ENCODE measurements at places on chromosomes 16 and 17.

- DNase-seq = no peak
Measured at GRCh38 chr17:64742326-64742725, 80.2 kb upstream of the SMURF2 start.

DNA sequence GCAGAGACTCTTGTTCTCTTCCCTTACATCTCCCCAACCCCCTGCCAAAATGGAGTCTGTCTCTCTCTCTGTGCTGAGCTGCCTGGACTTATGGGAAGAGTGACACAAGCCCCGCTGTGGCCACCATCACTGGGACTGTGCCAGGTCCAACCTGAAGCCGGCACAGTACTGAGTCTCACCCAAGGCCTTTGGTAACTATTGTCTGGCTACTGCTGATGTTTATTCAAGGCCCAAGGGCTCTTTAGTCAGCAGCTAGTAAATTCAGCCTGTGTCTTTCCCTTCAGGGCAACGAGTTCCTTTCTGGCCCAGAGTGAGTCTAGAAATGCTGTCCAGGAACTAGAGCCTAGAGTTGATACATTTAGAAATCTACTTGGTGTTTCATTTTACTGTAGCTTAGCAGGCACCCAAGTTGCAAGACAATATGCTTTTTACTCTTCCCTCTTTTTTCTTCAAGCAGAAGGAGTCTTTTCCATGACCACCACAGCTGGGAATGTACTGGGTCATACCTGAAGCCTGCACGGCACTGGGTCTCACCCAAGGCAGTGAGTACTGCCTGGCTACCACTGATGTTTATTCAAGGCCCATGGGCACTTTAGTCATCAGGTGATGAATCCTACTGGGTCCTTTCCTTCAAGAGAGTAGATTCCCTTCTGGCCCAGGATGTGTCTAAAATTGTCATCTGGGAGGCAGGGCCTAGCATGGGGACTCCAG, 17.7 kb downstream of the EFCAB5 start:
- DNase-seq = no peak

DNA sequence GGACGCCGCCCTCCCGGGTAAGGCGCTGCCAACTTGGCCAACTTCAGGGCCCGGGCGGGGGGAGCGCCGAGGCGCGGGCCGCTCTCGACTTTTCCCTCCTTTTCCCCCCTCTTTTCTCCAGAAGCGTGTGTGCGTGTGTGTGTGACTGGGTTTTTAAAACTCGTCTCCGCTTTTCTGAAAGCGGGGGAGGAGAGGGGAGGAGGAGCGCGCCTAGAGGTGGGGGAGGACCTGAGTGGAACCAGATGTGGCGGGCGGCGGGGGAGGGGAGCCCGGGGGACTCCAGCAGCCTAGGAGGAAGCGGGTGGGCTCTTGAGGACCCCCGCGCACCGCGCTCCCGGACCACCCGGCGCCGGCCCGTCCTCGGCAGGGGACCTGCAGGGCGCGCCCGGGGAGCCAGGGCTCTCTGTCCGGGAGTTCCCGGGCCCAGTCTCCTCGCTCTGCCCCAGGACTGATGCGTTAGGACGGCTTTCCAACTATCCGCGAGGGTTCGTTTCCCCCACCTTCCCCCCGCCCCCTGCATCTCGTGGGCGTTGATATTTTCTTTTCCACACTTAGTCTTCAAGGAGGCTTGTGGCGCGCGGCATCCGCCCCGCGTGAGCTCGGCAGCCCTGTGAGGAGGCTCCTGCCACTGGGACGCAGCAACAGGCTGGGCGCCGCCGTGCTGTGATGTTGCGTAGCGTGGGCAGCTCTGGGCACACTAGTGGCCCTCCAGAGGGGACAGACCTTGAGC, 599 bp downstream of the MRC2 start:
- DNase-seq = no peak

GRCh38 chr17:80414803-80415625, at the start of gene ENDOV:
Gene ENDOV, plus strand, starts transcription at chr17:80415167. Its CDS starts 28 bp downstream, at chr17:80415195.
- peak; percentile 91 for DNase-seq

GRCh38 chr16:22674832-22675191, 139.2 kb upstream of the HS3ST2 start:
- DNase-seq = no peak

DNA sequence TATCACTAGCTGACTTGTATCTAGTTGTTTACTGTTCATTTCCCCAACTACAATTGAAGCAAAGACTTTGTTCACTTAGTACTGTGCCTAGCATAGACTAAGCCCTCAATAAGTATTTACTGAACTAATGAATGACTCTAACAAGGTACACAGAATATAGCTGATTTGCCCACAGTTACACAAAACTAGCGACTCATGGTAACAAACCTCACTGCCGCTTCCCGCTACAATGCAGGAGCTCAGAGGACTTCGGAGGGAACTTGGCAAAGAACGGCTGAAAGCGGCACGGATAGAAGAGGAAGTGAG, 524 bp downstream of the EFTUD2 start:
- DNase-seq = no peak

- no peak for DNase-seq
Measured at GRCh38 chr16:60459463-60459862, 1576.8 kb downstream of the CDH8 start.

- DNase-seq = no peak
Measured at GRCh38 chr16:3548445-3548844, 28.8 kb downstream of the NLRC3 start.

DNA sequence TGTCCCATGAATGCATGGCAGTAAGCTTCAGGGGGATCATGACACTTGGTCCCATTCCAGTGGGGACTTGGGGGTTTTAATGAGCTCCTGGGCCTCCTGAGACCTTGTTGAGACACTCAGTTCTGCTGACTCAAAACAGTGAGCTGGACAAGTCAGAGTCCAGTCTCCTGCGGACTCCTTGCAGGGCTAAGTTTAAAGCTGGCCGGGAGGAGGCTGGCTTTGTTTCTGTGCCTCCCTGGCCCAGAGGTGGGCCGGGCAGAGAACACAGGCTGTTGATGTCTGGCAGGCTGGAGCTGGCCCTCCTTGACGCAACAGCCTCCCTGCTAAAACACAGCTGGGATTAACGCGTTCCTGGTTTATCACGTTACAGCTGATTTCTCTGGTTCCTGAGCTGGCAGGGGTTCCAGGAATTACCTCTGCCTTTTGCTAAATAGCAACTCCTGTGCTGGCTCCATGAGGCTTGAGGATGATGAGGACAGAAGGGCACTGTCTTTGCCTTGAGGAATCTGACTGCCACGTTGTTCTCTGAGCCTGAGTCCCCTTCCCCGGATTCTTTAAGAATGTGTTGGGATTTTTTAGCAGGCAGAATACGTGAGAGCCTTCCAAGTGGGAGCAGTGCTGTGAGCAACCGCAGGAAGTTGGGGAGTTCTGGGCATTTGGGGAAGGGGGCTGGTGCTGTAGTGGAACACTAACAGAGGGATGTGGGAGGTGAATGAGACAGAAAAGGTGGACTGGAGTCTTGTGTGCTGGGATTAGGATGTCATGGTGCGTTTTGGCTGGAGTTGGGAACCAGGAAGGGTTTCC, 2.0 kb downstream of the GPT2 start:
- no peak for DNase-seq

GRCh38 chr16:65833171-65833871, 533.2 kb upstream of the CDH5 start:
- DNase-seq = no peak

DNA sequence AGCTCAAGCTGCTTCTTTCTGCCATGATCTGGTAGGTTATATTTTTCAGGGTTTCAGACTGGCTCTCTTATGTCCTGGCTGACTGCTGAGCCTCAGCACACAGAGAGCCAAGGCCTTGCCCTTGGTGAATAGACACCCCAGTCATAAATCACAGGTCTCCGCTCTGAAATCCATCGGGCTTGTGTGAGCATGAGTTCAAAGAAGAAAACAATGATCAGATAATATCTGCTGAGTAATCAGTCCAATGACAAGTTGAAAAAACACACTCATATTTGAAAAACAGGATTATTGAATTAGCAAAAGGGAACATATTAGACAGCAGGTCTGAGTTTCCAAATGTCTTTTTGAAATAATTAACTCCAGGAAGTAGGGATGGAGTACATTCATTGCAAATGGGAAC, 51.1 kb upstream of the NDRG4 start:
- DNase-seq = no peak

- DNase-seq = no peak
Measured at GRCh38 chr17:80225230-80225629, 5.0 kb downstream of the SLC26A11 start.

- no peak for DNase-seq
Measured at GRCh38 chr17:42184713-42185620, at the start of gene HCRT. Gene HCRT, minus strand, starts transcription at chr17:42185452. Its CDS starts 87 bp downstream, at chr17:42185365.

- DNase-seq = no peak
Measured at GRCh38 chr16:81607805-81608522, 163.4 kb downstream of the CMIP start.

DNA sequence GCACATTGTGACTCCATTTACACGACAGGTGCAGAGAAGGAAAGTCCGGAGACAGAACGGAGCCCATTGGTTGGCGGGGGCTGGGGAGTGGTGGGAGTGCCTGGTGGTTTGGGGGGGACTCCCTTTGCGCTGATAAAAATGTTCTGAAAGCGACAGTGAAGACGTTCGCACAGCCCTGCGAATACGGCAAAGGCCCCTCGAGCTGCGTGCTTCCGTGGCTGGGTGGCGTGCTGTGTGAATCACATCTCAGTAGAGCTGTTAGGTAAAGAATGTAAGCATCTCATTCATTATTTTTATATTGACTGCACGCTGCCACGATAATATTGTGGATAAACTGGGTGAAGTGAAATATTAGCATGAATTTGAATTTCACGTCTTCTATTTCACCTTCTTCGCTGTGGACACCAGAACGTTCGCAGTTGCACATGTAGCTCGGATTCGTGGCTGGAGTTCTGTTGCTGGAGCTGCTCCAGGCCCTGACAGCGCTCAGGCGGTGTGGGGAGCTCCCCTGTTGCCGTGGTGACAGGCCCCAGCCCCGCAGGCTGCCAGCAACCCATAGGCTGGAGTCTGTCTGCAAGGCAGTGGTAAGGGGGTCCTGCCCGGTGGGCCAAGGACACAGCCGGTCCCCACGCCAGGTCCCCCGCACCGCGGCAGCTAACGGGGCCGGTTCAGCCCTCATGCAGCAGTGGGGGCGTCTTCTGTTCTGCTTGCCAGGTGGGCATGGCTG, 44.6 kb downstream of the SOX8 start:
- DNase-seq = no peak

- no peak for DNase-seq
Measured at GRCh38 chr16:19458722-19459379, 41.2 kb downstream of the TMC5 start.

GRCh38 chr16:85812031-85812807, 12.7 kb downstream of the COX4I1 start:
- no peak for DNase-seq

DNA sequence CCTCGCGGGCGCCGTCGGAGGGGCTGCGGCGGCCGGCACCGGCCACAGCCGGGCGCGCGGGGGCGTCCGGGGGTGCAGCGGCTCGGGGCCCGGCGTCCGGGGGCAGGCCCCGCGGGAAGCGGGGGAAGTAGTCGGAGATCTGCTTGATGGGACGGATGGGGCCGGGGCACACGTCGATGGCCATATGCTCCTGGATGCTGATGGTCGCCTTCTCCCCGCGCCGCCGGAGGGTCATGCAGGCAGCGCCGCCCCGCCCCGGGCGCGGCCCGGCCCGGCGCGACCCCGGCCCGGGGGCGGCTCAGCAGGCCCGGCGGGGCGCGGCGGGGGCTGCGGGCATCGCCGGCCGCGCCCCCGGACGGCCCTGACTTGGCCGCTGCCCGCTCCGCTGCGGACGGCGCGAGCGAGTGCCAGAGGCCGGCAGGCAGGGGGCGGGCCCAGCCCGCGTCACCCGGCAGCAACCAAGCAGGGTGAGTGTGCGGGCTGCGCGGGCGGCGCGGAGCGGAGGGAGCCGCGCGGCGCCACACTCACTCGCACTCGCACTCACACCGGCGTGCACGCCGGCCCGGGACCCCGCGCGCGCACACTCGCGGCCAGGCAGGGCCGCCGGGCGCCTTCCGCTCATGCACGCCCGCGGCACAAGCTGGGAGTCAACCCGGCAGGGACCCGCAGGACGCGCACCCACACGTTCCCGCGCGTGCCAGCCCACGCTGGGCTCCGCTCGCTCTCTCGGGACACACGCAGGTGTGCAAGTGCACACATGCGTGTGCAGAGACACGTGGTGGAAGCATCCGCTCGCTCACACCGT, at the start of gene DOC2B:
TSS of gene DOC2B (minus strand) at position 406 of the 805 bp plus-strand sequence. CDS start at position 235, 171 bp downstream.
- no peak for DNase-seq

GRCh38 chr16:77430787-77431585, 3.8 kb downstream of the ADAMTS18 start:
- DNase-seq = no peak

- DNase-seq = no peak
Measured at GRCh38 chr16:71384073-71384724, 25.7 kb downstream of the CALB2 start.

DNA sequence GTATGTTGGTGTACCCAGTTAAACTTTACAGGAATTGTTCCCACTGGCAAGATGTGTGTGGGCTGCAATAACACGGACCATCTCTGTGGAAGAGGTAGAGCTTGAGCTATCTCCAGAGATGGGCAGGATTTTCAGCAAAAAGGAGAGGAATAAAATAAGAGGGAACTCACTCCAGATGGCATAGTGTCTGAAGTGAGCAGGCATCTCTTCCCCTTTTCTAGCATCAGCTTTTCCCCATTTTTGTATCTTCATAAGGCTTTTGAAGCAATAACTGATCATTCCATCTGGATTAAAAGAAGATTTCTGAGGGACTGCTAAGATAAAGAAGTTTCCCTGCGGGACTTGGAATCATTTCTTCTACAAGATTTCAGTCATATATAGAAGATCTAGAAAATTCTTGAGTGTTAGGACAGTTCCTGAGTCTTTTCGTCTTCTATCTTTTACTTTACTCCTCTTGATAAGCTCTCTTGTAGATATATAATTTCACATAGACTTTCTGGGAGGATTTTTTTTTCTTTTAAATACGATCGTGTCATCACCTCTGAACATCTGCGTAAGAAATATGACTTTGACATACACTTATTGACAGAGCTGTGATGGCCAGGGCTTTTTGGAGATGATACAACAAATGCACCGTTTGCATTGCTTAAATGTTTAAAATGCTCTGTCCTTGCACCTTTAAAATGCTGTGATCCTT, 2.1 kb downstream of the CPD start:
- DNase-seq = no peak

GRCh38 chr16:57314161-57314785, 29.8 kb upstream of the PLLP start:
- DNase-seq = no peak

DNA sequence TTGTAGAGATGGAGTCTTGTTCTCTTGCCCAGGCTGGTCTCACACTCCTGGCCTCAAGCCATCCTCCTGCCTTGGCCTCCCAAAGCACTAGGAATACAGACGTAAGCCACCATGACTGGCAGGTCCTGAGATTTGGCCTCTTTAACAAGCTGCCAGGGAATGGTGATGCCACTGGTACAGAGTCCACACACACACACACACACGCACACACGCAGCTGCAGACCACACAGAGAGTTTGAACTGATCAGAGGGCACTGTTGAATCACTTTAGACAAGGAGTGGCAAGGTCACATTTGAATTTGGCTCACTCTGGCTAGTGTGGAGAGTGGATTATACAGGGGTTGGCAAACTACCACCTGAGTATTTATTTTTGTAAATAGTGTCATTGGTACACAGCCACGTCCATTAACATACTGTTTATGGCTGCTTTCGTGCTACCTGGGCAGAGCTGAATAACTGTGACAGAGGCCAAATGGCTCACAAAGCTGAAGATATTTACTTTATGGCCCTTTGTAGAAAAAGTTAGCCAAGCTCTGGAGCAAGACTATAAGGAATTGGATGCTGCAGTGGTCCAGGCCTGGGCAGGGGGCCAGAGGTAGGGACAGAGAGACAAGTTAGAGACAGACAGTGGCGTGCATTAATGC, 9.9 kb downstream of the ITPRIPL2 start:
- no peak for DNase-seq

GRCh38 chr16:57277586-57277985, 6.9 kb downstream of the PLLP start:
- DNase-seq = no peak

GRCh38 chr17:77692571-77693161, 265.8 kb upstream of the TNRC6C start:
- DNase-seq = no peak
